ENCODE measurements at places on chromosomes 11 and 22. TPM values are rescaled to one million over a fixed set of nuclear protein-coding genes. Genes with fewer than 3 reads are reported as not detected.

- peak; percentile 73 for DNase-seq
Measured at GRCh38 chr11:117816151-117816741, 8.3 kb downstream of the FXYD2 start.

Gene KCNJ11
- total RNA-seq, result 5.5 TPM

GRCh38 chr22:50507991-50508884, at the start of gene NCAPH2:
NCAPH2 (plus strand) TSS chr22:50508224; CDS start chr22:50508338, 114 bp downstream.
- DNase-seq, result peak; percentile 99

Gene HBB
- total RNA-seq, result 46.3 TPM

DNA sequence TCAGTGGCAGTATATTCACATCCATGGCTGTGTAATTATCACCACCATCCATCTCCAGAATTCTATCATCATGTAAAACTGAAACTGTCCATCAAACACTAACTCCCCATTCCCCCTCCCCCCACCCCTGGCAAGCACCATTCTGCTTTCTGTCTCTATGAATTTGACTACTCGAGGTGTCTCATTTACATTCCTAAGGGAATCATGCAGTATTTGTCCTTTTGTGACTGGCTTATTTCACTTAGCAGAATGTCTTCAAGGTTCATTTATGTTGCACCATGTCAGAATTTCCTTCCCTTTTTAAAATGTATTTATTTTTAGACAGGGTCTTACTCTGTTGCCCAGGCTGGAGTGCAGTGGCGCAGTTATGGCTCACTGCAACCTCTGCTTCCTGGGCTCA, 20.3 kb downstream of the DERL3 start:
- DNase-seq, result no peak

- no peak for DNase-seq
Measured at GRCh38 chr11:12455938-12456337, 78.6 kb downstream of the PARVA start.

Gene SMTNL1
- not detected for total RNA-seq

DNA sequence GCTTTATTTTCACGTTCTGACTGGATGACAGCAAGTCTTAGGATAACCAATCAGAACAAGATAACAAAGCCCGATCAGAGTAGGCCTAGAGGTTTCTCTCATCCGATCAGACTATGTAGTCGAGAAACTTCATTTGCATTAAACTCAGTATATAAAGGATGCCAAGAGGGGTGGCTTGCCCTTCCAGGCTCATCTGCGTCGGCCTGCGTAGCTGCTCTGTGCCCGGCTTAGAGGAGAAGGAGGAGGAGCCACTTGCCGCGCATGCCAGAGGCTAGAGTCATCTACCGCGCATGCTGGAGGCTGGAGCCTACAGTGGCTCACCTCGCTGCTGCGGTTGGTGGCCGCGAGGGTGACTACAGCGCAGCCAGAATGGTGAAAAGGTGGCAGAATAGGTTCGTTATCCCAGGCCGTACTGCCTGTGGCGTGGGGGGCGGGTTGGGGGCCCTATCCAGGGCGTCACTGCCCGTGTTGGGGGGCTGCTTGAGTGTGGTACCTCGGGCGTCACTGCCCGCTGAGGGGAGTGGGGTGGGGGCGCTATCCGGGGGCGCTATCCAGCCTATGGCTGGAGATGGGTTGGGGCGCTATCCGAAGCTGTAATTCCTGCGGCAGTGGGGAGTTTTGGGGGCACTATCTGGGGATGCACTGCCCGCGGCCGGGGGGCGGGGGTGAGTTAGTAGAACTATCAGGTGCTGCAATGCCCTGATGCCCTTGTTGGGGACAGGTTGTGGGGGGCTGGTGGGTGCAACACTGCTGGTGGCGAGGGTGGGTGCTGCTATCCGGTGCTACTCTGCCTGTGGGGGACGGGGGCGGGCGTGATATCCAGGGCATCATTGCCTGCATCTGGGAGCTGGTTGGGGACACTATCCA, at the start of gene RFPL2:
TSS of gene RFPL2 (minus strand) at position 218 of the 867 bp plus-strand sequence. CDS start 2,622 bp downstream, outside the sequence.
- DNase-seq, result peak; percentile 45

GRCh38 chr11:33544593-33545373, 155.8 kb downstream of the C11orf91 start:
- DNase-seq, result no peak

Measured in pancreas (tissue), 10 donors.